ENCODE measurements at places on chromosomes 6 and 20.

DNA sequence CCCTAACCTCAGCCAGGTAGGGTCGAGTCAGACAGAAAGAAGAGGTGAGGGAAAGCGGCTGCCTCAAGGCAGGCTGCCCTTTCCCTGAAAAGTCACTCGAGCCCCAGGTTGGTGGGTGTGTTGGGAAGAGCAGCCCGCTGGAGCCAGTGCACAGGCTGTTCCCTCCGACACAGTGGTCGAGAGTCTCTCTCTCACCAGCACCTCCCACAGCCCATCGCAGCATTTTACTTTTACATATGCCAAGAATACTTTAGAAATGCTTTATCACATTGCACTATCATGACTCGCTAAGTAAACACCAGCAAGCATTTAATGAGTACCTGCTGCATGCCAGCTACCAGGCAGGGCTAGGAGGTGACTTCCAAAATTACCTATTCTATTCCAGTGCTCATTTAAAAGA, 1.7 kb downstream of the PRPH2 start:
- DNase-seq = no peak

- no peak for DNase-seq
Measured at GRCh38 chr6:41470331-41471063, 75.7 kb upstream of the FOXP4 start.

- DNase-seq = no peak
Measured at GRCh38 chr6:28738396-28738765, 185.4 kb downstream of the TRIM27 start.

DNA sequence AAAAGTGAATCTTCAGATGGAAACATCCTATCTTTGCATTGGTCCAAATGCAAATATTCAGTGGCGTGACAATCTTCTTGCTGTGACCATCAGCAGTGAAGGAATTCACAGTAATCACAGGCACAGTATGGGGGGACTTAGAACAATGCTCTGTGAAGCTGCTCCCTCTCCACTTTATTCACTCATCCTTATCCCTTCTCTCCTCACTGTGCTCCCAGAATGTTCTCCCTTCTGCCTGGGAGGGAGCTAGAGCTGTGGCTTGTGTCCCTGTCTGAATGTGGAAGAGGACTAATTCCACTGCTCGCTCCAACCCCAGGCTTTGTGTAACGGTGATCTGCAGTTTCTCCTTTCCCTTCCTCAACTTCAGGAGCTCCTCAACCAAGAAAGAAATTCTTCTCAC, 243.7 kb downstream of the ALDH8A1 start:
- DNase-seq = no peak

GRCh38 chr6:165486183-165487137, 176.6 kb downstream of the PDE10A start:
- DNase-seq = no peak

DNA sequence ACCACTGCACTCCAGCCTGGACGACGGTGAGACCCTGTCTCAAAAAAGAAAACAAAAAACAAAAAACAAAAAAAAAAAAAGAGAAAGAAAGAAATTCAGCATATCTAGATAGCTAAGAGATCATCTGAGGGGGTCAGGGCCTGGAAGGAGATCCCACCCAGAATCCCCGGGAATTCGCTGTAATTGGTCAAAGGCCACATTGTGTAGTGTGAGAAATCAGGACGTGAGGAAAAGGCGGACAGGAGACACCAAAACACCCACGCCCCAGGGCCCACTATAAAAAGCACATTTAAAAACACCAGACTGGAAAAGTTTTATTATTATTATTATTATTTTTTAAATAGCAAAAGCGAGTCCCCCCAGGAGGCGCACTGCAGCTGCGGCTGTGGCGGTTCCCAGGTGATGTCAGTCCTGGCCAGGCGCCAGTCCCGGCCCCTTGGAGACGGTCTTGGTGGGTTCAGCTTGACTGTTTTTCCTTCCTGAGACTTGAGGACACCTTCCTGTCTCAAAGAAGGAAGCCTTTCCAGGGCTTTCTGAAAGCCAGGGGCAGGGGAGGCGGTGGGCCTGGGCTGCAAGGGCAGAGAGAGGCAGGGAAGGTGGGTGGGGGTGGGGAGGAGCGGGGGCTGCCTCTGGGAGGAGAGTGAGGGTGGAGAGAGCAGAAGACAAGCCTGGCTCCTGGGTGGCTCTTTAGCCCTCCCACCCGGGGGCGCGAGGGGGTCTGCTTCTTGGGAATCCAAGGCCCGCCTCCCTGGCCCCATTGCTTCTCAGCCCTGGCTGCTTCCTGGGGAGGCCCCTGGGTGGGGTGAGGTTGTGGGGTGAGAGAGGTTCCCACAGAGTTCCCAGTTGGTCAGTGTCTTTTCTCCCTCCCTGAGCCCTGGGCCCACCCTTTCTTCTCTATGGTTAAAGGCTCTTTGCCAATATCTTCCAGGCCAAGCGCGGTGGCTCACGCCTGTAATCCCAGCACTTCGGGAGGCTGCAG, 14.5 kb downstream of the TCF15 start:
- DNase-seq = no peak

- DNase-seq = no peak
Measured at GRCh38 chr20:2297357-2297728, 1.5 kb downstream of the TGM3 start.

- no peak for DNase-seq
Measured at GRCh38 chr6:1916334-1917070, 306.8 kb downstream of the FOXC1 start.

DNA sequence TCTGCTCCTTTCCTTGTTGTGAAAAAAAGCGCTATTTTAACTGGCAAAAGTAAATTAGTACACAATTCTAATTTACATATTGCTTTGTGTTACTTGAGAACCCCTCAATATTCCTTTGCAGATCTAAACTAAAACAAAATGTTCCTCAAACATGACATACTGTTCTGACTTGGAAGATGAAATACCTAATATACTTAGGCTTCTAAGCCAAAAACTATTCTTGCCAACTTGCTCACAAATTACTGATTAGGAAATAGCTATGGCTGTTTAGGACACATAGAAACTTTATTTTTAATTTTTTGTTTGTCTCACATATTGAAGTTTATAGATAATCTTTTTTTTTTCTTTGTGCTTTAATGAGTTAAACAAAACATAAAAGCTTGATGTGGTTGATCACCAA, 542.2 kb downstream of the GRIK2 start:
- DNase-seq = no peak

DNA sequence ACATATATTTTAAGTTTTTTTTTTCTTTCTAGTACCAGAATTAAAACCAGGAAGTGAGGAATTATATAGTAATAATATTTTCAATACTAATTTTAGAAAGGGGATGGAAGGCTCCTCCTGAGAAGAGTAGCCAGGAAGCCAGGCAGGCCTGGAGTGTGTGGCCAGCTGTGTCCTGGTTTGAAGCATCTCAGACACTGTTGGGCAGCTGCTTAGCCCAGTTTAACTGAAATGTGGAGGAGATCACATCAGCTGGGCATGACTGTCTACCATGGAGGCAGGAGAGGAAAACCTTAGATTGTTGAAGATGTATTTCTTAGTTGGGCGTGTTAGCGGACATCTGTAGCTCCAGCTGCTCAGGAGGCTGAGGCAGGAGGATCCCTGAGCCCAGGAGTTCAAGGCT, 142.2 kb downstream of the ARID1B start:
- no peak for DNase-seq

DNA sequence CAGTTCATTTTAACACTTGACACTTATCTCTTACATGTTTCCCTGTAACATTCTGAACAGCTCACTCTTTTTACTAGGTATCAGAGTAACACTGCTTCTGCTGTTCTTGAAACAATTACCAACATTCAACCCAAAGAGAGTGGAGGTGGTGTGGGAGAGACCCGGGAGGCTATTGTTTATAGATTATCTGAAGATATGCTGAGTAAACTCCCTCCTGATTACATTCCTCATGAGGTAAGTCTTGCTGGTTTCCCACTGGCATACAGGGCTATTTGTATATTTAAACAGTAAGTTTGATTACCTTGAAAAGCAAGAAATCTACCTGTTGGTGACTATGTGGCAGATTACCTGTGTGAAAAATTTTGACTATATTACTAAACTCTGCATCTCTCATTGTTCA, 39.8 kb upstream of the GLP1R start:
- DNase-seq = no peak

DNA sequence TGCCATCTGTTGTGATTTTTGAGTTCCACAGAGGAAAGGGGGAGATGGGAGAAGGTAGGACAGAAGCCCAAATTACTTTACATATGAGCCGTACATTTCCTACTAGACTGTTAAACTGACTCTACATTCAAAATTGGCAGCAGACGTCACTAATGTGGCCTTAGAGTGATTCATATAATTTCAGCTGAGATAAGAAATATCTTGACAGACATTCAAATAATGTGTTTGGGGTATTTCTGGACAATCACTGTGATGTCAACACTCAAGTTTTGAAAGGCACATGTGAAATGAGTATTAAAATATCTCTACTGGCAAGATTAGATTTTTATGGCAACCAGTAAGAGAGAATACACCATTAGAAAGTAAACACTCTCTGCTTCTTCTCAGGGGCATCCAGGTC, 104.0 kb downstream of the MTFR2 start:
- DNase-seq = no peak

GRCh38 chr6:148878683-148879082, 131.9 kb downstream of the UST start:
- no peak for DNase-seq

DNA sequence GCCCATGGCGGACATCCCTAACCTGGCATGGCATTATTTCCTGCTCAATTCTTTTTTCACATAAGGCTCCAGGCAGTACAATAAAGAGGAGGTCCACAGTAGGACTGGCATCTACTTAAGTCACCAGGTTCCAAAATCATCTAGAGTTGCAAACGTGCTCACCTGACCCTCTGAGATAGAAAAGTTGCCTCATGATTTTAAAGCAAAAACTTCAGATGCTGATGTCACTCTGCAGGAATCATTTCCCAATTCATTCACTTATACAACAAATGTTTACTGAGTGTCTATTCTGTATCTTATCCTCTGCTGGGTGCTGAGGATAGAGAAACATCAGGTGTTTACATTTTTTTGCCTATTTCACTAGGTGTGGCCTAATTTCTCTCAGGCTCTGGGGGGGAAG, 2.2 kb downstream of the ADGRF4 start:
- no peak for DNase-seq

DNA sequence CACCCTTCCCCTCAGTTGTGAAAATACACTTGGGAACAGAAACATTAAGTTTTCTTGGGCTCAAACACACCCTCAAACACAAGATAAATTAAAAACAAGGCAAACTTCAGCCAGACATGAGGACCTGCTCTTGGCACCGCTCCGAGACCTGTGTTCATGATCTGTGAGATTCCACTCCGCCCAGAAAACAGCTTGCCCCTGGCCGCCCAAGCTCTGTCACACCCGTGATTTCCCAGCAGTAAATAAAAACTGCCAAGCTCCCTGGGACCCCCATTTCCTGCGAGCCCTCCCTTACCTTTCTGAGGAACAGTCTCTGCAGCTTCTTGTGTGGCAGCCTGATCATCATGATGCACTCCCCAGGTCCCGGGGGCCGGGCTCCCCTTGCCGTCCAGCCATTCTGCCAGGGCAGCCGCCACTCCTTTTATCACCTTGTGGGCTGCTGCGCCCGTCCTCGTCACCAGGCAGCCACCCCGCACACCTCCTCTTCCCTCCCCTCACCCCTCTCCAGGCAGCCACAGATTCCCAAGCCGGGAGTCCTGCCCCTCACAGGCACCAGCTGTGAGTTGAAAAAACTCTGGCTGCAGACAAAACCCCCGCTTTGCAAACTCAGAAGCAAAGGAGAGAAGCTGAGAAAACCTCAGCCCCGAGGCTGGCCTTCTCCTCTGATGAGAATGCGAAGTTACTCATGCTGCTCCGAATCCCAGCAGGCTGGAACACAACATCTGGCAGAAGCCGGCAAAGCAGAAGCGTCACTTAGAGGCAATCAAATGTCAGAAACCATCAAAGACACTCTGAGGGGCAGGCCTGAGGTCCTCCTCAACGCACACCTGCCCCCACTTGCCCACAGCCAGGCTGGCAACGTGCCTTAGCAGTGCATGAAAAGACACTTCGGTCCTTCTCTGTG, 130.4 kb upstream of the RPS6KA2 start:
- no peak for DNase-seq

DNA sequence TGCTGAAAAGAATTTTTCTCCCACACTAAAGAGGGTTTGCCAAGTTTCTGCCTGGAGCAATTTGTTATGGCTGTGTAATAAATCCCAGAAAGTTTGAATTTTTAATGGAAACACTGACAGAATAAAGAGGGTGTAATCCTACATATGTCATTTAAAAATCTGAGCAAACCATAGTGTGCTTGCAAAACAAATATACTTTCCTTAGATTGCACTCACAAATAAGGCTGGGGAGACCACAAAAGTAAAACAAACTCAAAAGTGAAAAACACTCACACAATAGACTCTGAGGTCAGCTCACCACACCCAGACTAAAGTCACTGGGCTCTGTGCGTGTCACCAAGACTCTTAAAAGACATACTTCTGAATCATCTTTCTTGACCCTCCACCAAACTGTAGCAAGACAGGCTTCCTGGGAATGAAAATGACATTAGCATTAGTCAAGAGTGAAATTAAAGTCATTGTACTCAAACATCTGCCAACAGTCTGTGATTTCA, 4.8 kb upstream of the ATXN1 start:
- no peak for DNase-seq

DNA sequence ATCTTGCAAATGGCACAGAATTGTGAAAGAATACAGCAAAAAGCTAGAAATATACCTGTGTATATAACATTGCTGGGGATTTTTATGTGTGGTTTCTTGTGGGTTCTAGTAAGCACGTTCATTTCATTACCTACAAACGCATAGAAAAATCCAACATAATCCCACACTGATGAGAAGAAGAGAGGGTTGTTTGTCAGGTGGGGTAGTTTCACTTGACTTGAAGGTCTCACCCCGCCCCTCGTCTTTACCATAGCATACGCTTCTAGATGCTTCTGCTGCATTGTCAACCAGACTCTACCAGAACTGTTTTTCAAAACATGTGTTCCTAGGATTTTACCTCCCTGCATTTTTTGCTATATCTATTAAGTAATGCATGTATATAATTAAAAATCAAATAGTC, 284.1 kb upstream of the TAB2 start:
- no peak for DNase-seq

DNA sequence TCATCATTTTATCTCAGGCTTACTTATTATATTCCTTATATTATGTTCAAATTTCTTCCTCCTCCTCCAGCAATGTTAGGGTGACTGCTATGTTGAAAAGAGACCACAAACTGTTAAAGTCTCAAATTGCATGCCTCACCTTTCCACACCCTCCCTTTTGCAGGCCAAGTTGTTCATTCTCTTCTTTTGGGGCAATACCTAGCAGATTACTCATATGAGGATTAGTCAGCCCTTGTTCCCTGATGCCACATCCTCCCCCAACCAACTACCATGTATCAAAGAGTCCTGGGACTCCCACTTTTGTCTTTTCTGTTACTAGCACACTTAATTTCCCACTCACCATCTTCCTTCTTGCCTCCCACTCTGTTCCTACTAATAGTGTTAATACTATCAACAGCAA, 434.7 kb downstream of the BCKDHB start:
- DNase-seq = no peak

- DNase-seq = no peak
Measured at GRCh38 chr6:34560366-34561226, 4.5 kb upstream of the SPDEF start.

Data from stimulated activated naive B cell treated with anti-CD40 and anti-IgM and Interleukin-4, amounts not matched to agents 10 μg/mL and 1 μg/mL and 100 μg/mL, for 72 hours (primary cell).